RCC 7860 (cell line): ENCODE measurements at places on chromosomes 11 and 22.

- no peak for DNase-seq
Observed at GRCh38 chr22:32888976-32889375, 87.5 kb downstream of the TIMP3 start.

- no peak for DNase-seq
Observed at GRCh38 chr11:62777389-62777788, 6.2 kb downstream of the TAF6L start.

DNA sequence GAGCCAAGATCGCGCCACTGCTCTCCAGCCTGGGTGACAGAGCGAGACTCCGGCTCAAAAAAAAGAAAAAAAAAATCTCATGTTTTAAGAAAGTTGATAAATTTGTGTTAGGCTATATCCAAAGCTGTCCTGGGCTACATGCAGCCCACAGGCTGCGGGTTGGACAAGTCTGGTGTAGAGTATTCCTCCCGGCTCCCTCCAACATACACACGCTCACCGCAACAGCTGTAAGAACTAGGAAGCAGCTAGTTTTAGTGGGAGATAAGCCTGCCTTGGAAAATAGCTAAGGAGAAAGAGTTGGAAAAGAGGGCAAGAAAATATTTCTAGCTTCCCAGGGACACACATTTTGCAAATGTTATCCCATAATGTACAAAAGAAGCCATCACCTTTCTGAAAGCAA is 46.6 kb downstream of the CELF1 start:
- no peak for DNase-seq

DNA sequence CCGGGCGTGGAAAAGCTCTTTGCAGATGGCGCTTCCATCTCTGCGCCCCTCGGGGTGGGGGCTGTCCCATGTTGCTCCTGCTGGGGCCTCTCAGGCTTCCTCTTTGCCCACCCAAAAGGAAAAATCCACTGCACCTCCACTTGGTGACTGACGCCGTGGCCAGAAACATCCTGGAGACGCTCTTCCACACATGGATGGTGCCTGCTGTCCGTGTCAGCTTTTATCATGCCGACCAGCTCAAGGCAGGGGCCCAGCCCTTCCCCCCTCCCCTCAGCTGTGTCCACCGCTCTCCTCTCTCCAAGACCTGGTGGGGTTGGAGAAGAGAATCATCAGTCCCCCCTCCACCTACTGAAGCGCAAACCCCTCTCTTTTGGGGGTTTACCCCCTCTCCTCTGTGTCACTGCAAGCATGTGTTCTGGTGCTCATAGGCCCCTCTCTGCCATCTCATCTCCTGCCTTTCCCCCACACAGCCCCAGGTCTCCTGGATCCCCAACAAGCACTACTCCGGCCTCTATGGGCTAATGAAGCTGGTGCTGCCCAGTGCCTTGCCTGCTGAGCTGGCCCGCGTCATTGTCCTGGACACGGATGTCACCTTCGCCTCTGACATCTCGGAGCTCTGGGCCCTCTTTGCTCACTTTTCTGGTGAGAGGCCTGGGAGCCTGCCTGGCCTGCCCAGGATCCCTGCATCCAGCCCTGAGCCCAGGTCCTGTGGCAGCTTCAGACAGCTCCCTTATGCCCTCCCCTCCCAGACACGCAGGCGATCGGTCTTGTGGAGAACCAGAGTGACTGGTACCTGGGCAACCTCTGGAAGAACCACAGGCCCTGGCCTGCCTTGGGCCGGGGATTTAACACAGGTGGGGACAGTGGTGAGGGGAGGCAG is 1.8 kb downstream of the LARGE2 start:
- DNase-seq, result no peak

DNA sequence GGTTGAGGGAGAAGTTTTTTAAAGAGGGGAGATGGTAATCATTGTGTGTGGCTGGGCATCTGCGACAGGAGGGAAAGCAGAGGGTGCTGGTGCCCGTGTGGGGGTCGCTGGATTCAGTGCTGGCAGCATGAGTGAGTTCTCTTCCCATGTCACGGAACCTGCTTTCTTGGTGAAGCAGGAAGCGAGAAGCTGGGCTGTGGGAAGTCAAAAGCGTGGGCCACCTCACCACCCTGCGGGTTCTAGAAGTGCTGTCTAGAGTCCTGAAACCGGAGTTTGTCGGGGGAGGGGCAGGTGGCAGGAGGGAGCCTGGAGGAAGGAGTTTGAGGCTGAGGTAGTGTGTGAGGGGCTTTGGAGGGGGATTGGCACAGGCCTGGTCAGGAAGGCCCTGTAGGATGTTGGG is 14.2 kb downstream of the SART1 start:
- DNase-seq, result no peak

- DNase-seq, result no peak
Observed at GRCh38 chr11:80519596-80520506, 1079.0 kb upstream of the TENM4 start.

DNA sequence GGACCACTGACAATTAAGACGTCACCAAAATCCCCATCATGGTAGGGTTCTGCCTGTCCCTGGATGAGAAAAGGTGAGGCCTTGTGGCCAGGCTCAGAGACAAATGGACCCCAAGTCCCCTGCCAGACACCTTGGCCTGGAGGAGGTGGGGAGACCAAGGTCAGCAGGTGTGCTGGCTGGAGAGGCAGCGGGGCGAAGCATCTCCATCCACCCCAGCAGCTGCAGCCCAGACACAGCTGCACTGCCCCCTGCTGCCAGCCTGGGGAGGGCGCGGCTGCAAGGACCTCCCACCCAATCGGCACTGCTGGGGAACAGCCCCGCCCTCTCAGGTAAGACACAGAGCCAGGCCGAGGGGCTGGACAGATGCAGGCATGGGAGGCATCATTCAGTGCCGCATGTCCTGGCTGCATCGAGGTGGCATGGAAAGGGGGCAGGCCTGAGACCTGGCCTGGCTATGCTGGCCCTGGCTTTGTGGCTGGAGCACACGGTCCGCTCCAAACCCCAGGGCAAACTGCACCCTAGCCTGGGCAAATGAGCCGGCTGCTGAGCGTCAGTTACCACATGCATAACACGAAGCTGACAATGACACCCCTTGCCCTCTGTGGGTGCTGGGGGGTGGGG is 12.2 kb upstream of the MFNG start:
- peak; percentile 16 for DNase-seq

DNA sequence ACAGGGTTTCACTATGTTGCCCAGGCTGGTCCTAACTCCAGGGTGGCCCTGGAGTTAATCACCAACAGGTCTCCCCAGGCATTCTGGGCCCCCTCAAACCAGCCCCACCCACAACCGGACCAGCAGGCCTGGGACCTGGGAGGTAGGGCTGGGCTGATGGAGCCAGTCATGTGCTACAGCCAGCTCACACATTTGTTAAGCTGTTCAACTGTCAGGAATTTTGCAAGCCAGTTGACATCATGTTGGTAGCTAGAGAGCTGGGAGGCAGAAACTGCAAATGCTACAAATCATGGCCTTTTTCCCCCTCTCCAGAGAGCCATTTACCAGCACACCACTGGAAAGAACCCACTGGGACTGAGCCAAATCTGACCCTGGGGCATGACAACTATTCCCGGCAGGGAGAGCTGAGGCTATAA is 6.8 kb downstream of the ARHGAP1 start:
- DNase-seq, result peak; percentile 26

DNA sequence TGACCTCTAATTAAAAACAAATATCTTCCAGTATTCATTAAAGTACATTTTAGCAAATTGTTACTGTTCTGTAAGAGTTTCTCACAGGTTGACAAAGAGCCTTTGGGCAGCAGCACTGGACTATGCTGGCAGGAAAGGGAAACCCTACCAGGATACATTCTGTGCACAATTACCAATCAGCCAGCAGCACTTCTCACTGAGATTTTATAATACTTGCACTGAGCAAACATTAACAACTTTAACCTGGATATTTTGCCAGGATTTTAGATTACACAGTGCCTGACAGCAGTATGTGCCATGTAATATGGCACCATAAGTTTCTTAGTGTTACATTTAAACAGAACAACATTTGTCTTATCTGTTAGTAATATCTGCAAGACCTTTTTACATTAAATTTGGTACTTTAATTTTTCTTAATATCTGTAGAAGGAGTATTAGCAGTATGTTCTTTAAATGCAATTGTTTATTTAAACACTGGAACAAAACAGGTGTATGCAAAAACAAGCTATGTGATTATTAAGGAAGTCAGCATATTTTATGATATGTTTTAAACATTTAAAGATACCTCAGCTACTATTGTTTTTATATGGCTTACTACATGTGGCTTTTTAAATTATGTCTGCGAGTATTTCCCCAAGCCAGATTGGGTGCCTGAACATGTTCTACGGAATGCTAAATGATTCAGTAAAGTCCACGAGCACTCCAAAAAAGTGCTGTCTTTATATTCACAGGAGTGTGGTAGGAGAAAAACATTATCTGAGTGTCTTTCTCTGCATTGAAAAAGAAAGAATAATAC is 699.0 kb upstream of the LUZP2 start:
- DNase-seq, result no peak
